ENCODE measurements at places on chromosomes 4 and X. TPM values are rescaled to one million over a fixed set of nuclear protein-coding genes. Genes with fewer than 3 reads are reported as not detected.

GUCY1B1 gene
- 0.56 TPM for polyA plus RNA-seq

- no peak for DNase-seq
Observed at GRCh38 chr4:107492566-107492965, 227.5 kb downstream of the PAPSS1 start.

PCDH18 gene
- 114 TPM for polyA plus RNA-seq

CXCL3 gene
- polyA plus RNA-seq = 2.1 TPM

- peak; percentile 64 for DNase-seq
Observed at GRCh38 chr4:14994242-14994641, 8.0 kb upstream of the CPEB2 start.

GRCh38 chr4:2489841-2490552, 21.1 kb downstream of the RNF4 start:
- DNase-seq = peak; percentile 55

MUC7 gene
- polyA plus RNA-seq = not detected

- DNase-seq = no peak
Observed at GRCh38 chrX:7244405-7244804, 96.5 kb upstream of the PUDP start.

SORBS2 gene
- 2.3 TPM for polyA plus RNA-seq

TRIML2 gene
- polyA plus RNA-seq = not detected

- peak; percentile 87 for DNase-seq
Observed at GRCh38 chr4:122826079-122826527, 528 bp upstream of the FGF2 start.

SPANXA1 gene
- not detected for polyA plus RNA-seq

ALB gene
- not detected for polyA plus RNA-seq

- DNase-seq = peak; percentile 55
Observed at GRCh38 chrX:46327566-46328115, 217.6 kb downstream of the ZNF674 start.

DNA sequence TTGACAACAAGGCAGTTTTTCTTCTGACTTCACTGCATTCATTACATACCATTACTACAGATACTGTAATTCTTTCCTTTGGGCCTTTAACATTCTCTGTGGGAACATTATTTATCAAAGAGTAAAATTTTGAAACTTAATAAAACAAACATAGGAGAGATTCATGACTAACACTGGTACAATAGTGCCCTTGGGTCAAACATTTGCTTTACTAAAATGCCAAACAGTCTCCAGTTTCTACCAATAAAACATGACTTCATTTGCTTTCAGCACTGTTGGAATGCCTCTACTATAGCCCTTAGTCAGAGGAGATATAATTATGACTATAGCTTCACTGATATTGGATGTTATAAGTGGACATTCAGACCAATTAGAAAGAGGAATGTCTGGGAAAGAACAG, 481.5 kb downstream of the PACRGL start:
- no peak for DNase-seq

- no peak for DNase-seq
Observed at GRCh38 chr4:151458148-151458547, 49.2 kb downstream of the FHIP1A start.

GRCh38 chr4:81424336-81424735, 47.4 kb downstream of the RASGEF1B start:
- no peak for DNase-seq

DNA sequence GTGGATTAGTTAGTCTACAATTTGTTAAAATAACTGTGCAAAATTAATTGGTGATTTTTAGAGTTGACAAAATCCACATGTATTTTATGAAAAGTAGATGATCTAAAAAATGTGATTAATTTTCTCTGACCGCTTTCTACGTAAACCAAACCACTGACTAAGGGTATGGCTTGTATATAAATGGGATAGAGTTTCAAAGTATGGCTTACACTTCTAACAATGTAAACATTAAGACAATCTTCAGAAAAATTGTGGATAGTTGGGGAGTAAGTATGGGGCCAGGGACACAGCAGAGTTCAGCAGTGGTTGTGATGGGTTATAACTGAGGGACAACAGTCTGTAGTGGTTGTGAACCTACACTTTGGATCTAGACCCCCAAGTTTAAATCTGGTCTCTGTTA, 39.8 kb downstream of the GABRA4 start:
- DNase-seq = no peak

DNA sequence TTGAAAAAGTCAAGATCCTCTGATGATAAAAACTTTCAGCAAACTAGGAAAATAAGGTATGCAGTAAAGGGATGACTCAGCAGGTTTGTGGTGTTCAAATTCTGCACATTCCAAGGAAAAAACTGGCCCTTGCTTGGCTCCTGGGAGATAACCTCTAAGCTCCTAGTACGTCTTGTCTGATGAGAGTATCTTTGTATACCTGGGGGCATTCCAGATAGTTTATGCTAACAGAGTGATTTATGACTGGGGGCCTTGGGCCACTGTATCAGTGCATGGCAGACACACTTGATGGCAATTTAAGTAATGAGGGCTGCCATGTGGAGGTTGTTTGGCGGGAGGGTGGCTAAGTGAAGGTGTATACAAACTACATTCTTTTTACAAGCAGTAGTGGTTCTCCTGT, 56.9 kb downstream of the NSG1 start:
- DNase-seq = peak; percentile 71

DNA sequence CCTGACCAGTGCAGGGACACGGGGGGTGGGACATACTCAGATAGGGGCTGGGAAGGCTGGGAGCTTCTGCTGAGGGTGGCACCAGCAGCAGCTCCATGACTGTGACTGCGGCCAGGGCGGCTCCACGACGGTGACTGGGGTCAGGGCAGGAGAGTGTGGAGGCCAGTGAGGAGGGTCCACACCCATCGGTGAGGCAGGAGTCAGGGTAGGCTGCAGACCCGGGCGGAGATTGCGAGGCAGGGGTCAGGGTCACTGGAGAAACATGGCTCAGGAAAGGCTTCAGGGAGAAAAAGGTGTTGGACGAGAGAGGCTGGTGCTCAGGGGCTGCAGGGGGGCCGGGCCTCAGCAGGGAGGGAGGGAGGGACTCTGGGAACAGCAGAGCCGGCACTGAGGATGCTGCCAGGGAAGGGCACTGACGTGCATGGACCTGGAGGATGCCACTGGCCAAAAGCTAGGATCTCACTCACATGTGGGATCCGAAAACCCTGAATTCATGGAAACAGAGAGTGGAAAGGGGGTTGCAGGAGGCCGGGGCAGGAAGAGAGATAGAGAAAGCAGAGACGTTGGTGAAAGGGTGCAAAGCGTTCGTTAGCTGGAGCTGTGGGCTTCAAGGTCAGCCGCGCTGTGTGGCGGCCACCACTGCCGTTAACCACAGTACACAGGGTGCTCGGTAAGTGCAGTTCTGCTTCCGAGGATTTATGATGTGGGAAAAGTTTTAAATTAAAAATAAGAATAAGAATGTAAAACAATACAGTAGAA, 22.0 kb downstream of the ATP5ME start:
- DNase-seq = no peak

DNA sequence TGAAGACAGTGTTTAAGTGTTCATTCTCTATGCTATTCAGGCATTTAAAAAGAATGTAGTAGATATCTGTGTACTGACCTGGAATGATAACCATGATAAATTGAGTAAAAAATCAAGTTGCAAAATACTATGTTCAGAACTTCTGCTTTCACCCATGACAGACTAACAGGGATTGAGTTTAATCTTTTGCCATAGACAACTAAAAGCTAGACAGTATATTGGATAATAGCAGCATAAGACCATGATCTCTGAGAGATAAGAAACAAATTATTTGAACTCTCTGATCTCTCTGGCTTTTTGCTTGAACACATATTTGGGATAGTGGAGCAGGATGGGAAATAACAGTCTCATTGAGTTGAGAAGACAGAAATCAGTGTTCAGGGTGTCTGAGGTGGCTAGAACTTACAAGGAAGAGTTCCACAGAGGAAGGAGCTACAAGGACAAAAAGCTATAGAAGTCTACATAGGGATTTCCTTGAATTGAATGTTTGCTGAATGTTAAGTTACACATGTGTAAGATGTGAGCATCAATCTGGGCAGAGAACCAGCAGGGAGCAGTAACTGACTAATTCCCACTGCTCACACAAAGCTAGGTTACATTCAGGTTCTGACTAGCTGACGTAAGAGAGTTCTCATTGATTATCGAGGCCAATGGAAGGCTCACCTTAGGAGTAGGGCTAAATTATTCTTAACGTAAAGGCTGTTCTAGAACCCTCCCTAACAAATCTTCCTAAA, 60.4 kb downstream of the SLC30A9 start:
- DNase-seq = peak; percentile 1

GRCh38 chrX:42615161-42615563, 162.8 kb downstream of the PPP1R2C start:
- DNase-seq = no peak

ARHGEF9 gene
- polyA plus RNA-seq = 11.1 TPM

ADH7 gene
- not detected for polyA plus RNA-seq

DNA sequence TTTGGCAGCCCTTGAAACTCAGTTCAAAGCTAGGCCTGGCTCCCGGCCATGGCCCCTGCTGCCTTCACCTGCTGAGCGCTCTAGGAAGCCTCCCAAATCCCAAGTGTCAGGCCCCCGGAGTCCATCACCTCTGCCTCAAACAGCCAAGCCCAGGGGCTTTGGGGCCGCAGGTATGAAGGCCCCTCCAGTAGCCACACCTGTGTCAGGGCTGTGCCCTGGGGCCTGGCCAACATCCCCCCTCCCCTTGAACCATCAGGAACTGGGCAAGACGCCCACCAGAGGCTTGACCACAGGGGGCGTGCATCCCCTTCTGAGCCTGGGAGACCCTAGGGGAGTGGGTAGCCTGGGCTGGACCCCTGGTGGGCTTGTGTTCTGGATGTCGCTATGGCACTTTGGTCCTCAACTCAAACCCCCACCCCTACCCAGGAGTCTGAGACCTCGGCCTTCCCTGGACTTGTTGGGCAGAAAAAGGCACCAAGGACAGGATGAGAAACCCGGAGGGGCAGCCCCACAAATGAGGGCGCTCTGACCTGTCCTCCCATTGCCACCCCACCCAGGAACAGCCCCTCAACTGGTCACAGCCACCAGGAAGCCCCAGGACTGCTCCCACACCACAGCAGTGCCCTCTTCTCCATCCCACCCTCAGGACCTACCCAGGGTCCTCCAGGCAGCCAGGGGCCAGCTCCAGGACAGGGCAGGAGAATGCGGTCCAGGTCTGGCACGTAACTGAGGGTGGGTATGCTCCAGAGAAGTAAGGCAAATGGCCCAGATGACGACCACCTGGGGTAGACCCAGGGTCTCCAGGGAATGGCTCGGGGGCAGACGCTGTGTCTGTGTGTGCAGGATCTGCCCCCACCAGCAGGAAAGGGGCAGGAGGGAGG, 4.2 kb upstream of the SLBP start:
- DNase-seq = no peak

DNA sequence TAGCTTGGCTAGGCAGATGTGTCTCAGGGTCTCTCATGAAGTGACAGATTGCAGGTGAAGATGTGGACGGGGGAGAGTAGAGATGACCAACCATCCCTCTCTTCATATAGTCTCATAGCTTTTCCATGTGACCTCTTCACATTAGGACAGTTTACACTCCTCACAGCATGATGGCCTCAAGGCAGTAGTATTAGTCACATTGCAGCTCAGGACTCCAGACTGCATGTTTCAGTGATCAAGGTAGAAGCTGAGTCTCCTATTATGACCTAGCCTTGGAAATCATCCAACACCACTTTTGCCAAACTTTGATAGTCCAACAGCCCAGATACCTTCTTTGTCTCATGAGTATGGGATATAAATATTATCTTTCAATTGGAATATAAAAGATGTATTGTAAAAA, 147.7 kb downstream of the GASK1B start:
- DNase-seq = peak; percentile 53

Measured in GM23248 (cell line).